Stimulated activated naive CD4-positive, alpha-beta T cell (primary cell): ENCODE measurements at places on chromosomes 16 and 17.
A peak's percentile ranks its signal among the peaks of the same experiment; 100 is the strongest.

- DNase-seq: no peak
These were observed 2.1 kb downstream of the KRT33B start for GRCh38 chr17:41367426-41368075.

GRCh38 chr17:57853695-57854094 is 3.9 kb upstream of the MRPS23 start:
- DNase-seq: no peak

DNA sequence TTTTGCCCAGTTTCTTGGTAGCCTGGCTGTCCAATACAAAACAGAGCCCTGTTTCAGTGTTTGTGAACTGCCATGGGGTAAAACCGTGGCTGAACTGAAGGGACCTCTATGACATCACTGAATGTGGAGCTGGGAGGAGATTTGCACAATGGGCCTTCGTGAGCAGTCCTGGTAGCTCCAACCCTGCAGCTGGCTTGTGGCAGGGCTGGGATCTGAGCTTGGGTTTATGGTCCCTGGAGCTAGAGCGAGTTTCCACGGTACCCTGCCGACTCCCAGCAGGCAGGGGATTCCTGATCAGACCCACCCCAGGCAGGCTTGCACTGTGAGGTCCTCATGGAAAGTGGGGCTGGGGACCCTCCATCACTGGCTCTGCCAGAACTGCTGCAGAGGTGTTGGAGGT is 247.0 kb downstream of the GSG1L start:
- no peak for DNase-seq

- DNase-seq: no peak
These were observed 18.4 kb downstream of the CYB5D2 start for GRCh38 chr17:4161192-4161966.

DNA sequence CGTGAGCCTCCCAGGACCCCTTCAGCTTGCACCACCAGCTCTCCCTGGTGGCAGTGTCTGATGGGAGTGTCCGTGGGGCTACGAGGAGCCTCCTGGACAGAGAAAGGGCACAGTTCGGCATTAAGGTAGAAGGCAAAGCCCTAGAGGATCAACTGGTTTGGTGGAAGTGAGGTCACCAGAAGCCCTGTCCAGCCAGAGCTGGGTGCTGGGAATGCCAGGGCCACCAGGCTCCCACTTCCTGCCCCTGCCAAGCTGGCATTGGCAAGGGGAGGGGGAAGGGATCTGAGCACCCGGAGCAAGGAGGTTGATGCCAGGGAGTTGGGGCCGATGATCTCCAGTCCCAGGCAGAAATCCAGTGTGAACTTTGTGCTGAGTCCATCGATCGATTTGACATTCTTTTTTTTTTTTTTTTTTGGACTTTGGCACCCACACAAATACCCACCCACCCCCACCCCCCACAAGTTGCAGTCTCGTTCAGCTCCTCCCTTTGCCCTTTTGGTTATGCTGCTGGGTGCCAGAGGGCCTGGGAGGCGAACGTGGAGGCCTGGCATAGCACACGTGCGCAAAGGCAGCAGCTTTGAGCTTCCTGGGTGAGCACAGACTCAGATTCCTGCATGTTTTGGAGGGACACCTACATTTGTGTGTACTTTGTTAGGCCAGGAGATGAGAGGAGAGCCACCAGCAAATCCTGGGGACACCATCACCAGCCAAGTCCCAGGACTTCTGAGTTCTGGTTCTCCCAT is 2.1 kb downstream of the NHERF1 start:
- DNase-seq: no peak

DNA sequence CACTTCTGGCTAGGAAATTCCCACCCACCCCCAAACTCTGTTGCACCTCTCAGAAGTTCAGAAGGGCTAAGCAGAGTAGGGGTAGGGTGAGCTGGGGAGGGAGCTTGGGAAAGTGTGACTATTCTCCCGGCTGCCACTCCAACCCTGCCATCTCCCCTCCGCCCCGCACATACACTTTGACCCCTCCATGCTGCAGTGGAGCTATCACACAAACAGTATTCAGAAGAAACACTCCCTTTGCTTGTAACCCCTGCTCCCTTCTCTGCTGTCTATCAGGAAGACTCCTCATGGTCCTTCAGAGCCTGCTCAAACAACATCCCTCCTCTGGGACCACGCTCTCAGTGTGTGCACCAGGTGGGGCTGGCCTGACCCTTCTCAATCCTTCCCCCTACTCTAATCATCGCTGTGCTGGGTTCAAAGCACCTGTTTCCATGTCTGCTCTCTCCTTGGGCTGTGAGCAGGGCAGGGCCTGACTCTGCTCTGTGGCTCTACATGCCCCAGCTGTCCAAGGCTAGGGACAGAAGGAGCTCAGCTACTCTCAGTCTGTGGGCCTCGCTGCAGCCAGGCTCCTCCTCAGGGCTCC is 8.6 kb downstream of the SLC13A5 start:
- DNase-seq: no peak

GRCh38 chr17:78796517-78796900 is 14.4 kb upstream of the CYTH1 start:
- no peak for DNase-seq

DNA sequence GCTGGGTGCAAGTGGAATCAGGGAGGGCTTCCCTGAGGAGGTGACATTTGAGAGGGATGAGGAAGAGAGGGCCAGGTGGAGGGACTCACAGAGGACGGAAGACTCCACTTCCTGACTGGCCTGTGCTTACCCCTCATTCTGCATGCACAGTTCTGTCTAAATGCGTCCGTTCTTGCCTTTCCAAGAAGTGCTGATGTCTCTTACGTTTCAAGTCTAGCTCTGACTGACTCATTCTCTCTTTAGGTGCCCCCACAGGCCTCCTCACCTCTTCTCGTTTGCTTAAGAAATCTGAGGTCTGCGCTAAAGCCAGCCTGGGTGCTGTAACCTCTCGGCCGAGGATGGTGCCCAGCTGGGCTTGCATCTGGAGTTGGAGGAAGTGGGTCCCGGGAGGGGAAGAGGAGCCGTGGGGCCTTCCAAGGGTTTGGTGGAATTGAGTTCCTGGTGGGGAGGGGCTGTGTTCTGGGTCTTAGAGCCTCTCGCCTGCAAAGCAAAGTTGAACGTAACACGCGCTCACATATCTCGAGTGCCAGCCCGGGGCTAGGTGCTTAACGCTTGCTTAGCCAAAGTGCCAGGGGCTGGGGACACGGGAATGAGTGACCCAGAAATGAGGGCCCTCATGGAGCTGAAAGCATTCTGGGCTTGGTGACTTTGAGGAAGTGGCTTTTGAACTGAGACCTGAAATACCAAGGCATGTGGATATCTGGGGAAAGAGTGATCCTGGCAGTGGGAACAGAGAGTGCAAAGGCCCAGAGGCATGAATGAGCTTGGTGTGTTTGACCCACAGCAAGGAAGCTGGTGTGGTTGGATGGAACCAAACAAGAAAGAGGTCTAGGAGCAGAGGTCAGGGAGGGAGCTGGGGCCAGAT is 4.8 kb downstream of the IL4R start:
- peak; percentile 45 for DNase-seq

DNA sequence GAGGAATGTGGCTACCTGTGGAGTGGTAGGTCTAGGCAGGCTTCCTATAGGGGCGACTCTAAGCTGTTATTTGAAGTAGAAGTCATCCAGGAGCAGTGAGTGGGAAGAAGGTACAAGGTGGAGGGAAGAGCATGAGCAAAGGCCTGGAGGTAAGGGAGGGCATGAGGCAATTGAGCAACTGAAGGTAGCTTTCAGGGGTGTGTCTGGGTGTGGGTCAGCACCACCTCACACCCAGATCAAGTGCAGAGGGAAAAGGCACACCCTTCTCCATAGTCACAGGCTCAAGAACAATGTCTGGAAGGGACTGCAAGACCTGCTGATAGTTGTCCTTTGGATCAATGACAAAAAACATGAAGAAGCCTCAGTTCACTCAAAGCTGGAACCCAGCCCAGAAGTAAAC is 46.5 kb upstream of the IRX6 start:
- DNase-seq: no peak

DNA sequence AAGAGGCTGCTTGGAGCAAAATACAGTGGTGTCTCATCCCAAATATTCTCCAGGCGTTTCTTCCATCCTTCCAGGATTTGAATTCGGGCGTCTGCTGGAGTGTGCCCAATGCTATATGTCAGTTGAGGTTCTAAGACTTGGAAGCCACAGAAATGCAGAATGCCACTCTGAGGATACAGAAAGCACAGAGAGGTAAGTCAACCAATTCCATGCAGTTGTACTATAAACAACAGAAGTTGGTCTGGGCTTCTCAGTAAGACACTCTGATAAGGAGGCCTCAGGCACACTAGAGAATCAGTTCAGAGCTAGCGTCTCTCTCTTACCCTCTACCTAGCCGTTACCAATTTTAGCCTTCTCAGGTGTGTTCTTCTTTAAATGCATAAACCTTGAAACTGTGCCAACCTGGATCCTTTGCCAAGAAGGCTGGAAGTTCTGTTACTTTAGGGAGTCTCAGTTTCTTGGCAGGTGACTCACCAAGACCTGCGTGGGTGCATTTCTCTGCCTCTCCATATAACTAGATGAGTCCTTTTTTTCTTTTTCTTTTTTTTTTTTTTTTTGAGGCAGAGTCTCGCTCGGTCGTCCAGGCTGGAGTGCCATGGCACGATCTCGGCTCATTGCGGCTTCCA is 15.1 kb downstream of the NQO1 start:
- no peak for DNase-seq

DNA sequence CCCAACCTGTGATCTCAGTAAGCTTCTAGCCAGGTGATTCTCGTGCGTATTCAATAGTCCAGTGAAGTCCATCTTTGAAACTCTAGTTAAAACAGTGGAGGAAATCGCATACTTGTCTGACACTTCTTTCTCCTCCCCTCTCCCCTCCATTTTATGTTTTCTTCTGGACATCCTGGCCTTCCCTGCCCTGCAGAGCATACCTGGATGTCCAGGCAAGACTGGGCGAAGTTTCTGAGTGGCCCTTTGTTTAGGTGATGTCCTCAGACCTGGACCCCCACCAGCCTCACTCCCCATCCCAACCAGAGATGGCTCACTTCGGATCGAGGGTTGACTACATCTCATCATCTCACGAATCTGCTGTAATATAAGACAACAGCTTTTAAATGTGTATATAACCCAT is 65.7 kb downstream of the CCDC182 start:
- no peak for DNase-seq
